ENCODE measurements at places on chromosomes 3 and 15. TPM values are rescaled to one million over a fixed set of nuclear protein-coding genes. Genes with fewer than 3 reads are reported as not detected.
A peak's percentile ranks its signal among the peaks of the same experiment; 100 is the strongest.

GRCh38 chr3:186121968-186122367 lies 13.1 kb upstream of the ETV5 start:
- no peak for DNase-seq

- DNase-seq: no peak
Measured at GRCh38 chr3:4772171-4772804, 206.9 kb upstream of the BHLHE40 start.

- no peak for DNase-seq
Measured at GRCh38 chr3:134315286-134316106, 58.8 kb downstream of the AMOTL2 start.

- no peak for DNase-seq
Measured at GRCh38 chr3:66582721-66583423, 82.0 kb upstream of the LRIG1 start.

- no peak for DNase-seq
Measured at GRCh38 chr15:85543741-85544155, 163.3 kb downstream of the AKAP13 start.

DNA sequence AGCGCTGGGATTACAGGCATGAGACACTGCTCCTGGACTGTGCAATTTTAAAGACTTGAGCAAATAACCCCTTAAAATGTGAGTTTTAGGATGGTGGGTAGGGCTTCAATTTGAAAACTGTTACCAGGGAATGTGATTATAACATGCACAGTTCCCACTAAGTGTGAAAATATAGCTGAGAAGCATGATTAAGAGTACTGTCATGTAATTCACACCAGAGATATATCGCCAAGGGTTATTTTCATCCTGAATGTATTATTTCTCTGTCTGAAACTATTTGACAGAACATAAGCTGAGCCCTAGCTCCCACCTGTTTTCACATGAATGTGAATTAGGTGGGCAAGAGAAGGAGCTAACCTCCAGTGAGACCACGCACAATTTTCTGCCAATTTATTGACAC lies 457.2 kb downstream of the GABRG3 start:
- no peak for DNase-seq

DNA sequence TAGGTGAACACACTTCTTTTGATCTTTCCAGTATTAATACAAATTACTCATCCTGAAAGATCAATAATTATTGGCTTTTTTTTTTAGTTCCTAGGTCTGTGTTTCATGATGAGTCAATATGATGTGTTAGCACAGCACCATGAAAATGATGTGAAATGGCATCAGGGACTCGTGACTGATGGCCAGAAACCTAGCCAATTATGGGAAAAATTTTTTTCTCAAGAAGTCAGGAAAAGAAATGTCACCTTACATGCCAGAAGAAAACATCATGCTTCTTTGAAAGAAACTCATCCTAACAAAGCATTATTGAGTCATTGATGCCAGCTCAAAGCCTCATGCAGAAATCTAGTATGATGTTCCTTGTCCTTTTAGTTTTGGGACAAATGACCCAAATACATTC lies 468.3 kb upstream of the CBLB start:
- no peak for DNase-seq

GRCh38 chr3:150733373-150733935 lies 29.5 kb downstream of the SIAH2 start:
- DNase-seq: no peak

The PPARG gene
- polyA plus RNA-seq: 24.6 TPM

DNA sequence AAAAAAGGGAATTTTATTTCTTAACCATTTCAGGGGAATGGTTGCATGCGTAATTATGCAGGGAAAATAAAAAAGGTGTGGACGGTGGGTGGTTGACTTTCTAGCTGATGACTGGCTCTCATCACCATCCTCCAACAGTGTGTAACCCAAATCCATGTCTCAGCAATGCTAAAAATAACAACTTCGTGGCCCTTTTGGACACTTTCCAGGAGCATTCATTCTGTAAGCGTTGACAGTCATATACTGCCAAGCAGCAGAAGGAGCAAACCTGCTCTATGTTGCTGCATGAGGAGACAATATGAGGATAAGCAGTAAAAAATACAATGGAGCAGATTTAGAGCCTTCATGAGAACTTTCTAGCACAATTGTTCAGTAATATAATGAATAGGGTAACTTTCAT lies 189.1 kb downstream of the ANXA2 start:
- DNase-seq: no peak

DNA sequence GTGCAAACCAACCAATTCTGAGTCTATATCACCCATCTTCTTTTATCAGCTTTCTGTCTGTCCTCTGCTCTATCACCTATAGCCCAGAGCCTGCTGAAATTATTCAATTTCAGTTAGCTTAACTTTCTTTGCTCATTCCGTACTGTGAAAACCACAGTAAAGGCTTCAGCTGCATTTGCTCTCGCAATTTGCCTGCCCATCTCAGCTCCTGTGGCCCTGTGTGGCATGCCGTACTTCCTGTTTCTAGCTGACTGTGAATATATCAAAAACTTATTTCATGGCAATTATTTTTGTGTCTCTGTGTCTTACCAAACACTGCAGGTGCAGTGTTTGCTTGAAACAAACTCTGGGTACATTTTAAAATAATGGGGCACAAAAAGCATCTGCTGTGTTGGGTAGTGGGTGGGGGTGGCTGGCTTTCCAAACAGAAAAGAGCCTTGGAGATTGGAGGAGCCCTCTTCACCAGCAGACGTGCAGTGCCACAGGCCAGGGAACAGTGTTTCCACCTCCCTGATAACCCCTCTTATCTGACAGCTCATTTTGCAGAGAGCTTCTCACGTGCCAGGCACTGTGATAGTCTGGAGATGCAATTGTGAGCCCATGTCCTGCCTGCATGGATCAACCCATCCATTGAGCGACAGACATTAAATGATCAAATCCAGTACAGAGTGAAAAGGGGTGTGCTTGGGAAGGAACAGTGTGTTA lies 45.2 kb downstream of the GASK1A start:
- no peak for DNase-seq

The FANCD2OS gene
- polyA plus RNA-seq: 0.51 TPM

GRCh38 chr3:144178607-144179006 lies 207.0 kb downstream of the DIPK2A start:
- DNase-seq: no peak

GRCh38 chr3:74127256-74127655 lies 487.2 kb downstream of the CNTN3 start:
- DNase-seq: no peak

DNA sequence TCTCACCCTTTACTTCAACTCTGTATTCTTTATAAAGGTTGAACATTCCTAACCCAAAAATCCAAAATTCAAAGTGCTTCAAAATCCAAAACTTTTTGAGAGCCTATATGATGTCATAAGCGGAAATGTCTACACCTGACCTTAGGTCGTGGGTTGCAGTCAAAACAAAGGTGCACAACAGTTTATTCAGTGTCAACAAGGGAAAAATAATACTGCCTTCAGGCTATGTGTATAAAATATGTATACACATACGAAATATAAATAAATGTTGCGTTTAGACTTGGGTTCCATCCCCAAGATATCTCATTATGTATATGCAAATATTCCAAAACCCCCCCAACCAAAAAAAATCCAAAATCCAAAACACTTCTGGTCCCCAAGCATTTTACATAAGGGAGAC lies 90.9 kb downstream of the STAG1 start:
- no peak for DNase-seq

GRCh38 chr15:101228313-101228712 lies 23.5 kb downstream of the CHSY1 start:
- no peak for DNase-seq

DNA sequence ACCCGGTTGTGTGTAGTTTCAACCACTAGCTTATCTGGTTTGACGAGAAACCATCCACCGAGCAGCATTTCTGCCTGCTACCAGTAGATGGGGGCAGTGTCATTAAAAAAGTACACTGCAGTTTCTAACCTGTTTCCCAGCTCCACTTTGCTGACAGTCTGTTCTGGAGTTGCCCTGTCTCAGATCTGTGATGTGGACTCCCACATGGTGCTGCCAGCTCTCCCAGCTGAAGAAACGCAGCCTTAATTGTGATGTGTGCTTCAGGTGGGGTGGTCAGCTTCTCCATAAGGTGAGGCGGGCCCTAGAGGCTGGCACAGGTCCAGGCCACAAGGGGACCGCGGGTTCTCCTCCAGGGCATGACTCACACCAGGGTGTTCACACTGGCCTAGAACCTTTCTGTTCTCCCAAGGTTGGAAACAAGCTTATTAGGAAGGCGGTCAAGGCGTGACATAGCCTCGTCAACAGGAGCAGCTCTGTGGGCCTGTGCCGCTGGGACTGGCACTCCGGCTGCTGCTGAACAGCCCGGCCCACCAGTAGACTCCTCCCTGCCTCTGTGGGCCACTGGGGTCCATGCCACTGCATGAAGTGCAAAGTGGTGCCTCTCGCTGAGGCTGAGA lies 2.9 kb upstream of the FAM43A start:
- no peak for DNase-seq

DNA sequence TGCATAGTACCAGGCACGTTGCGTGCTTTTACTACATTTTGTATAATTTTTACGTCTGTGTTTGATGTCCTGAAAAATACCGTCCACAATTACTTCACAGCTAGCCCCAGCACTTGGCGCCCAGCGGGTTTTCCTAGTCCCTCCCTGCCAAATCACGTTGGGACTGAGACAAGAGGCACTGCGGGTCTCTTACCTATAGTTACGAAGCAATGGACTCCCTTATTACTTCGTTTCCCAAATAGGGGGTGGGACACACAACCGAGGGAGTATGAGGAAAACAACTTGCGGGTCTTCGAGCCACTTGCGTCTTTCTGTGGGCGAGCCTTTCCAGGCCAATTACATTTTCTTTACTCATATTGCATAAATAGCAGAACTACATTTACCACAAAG lies 620 bp upstream of the CMSS1 start:
- peak; percentile 10 for DNase-seq

GRCh38 chr3:32743934-32744333 lies 58.9 kb downstream of the CNOT10 start:
- DNase-seq: peak; percentile 12

DNA sequence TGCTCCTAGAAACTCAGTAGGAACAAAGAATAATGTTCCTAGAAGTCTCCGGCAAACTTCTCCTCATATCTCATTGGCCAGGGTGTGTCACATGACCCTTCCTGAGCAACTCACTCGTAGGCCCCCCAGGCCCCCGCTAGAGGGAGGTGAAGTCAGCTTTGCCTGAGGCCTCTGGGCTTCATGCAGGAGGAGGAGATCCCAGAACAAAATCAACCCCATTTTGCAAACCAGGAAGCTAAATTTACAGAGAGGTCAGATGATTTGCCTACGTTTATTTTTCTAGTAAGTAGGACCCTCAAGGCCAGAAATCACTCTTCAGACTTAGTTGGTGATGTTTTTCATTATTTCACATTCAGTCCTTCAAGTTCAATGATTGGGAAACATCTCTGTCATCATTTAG lies 99.1 kb downstream of the SSR3 start:
- DNase-seq: no peak

DNA sequence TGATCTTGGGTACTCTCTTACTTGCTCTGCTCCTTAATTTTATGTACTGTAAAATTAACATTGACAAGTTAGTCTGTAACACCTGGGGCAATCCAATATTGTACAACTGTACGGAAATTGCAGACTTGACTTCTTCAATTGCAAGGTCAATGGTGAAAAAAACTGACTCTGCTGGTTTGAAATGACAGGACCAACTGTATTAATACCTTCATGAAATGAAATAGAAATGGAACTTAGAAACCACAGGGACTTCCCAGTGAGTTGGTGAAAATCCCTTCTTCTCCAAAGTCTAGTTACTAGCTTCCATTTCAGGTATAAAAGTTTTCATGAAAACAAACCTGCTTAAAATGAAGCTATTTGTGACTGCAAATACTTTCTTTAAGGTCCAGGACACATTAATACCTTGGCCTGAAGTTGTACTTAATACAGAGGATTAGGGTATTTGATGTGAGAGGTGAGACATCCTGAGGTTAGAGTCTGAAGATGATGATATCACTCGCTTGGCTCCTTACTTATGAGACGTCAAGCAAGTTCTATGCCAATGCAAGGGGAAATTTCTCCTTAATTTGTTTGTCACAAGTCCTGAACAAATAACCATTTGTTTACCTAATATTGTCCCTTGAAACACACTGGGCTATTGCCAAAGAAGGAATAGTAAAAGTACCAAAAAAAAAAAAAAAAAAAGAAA lies 226.2 kb upstream of the TP63 start:
- DNase-seq: no peak

GRCh38 chr3:177976866-177977265 lies 559.4 kb upstream of the KCNMB2 start:
- DNase-seq: no peak

The TMEM108 gene
- polyA plus RNA-seq: 3.1 TPM

DNA sequence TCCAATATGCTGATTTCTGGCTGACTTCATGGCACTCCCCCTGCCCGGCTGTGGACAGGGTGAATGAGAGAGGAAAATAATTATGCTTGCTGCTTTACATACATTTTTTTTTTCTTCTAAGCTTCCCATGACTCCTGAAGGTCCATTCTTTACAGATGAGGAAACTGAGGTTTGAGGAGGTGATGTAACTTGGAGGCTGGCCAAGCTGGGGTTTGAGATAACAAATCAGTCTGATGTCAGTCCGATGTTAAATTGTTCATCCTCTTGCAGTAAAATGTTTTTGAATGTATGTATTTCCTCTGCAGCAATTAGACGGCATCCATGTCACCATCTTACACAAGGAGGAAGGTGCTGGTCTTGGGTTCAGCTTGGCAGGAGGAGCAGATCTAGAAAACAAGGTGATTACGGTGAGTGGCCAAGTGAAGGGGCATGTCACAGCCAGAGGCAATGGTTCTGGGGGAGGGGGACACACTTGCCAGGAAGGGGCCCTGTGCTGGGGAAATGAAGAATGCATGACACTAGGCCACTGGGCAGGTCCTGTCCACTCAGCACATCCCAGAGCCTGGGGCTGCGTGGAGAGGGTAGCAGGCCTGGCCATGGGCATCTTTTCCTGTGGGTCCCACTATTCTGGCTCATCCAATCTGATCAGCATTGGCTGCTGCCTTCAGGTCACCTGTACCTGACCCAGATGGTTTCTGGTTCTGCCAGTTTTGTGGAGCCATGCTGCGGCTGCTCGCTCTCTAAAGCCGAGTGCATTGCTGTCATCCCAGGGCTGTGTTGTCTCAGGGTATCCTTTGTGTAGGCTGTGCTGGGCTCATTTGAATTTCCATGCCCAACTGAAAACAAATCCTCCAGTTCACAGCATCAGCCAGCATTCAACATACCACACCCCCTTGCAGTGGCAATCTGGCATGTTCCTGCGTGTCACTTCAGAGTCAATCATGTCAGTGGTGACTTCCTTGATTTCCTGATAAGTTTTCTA lies 20.4 kb downstream of the STARD5 start:
- DNase-seq: no peak

DNA sequence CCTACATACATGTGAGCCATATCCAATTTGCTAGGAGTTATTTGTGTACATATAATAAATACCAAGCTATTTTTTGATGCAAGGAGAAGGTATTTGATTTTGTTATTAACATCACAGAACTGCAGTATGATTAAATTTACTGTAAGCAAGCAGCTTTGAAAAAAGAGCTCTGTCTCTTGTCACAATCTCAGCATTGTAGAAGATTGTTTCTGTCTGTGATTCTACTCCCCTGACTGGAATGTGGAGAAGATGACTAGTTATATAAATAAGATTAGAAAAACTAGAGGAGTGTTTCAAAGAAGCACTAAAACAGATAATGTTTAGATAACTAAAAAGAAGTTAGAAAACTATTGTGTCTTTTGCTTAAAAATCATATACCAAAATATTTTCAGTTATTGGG lies 17.1 kb upstream of the DCBLD2 start:
- DNase-seq: no peak
